ENCODE measurements at places on chromosomes 12 and 14.

- no peak for DNase-seq
These were observed 103.9 kb upstream of the KITLG start for GRCh38 chr12:88684170-88684569.

GRCh38 chr14:22422238-22422637, 166.8 kb downstream of the DAD1 start:
- no peak for DNase-seq

DNA sequence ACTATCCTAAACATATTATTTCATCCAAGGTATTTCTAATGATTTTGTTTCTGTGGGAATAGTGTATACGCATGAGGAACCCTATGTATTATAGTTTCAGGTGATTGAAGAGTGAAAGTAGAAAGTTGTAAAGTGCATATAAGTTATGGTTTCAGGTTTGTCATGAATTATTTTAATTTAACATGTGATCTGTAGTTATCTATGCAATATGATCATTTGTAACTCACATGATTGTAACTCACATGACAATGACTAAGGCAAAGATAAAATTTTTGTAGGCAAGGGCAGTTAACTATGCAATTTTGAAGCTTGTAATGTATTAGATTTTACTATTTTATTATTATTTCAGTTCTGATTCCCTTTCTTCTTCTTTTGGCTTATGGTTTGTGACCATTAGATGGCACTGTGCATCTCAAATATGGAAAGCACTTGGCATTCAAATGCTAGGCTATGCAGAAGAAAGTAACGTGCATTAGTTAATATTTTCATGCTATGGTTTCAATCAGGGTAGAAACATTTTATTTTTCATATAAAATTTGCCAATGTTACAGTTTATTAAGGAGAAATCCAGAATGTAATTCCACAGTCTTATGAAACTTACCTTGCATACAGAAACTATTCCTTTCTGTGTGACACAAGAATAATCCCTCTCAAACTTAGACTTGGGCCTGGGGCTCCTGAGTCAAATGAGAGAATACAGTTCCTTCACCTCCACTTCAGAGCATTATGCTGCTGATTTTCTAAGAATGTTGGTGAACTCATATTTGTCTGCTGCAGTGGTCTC, 15.8 kb upstream of the TMEM30B start:
- DNase-seq, result no peak

- DNase-seq, result no peak
These were observed 70.9 kb downstream of the ASCL4 start for GRCh38 chr12:107845226-107845979.

- DNase-seq, result no peak
These were observed 374.4 kb downstream of the DPF3 start for GRCh38 chr14:72519543-72519942.

DNA sequence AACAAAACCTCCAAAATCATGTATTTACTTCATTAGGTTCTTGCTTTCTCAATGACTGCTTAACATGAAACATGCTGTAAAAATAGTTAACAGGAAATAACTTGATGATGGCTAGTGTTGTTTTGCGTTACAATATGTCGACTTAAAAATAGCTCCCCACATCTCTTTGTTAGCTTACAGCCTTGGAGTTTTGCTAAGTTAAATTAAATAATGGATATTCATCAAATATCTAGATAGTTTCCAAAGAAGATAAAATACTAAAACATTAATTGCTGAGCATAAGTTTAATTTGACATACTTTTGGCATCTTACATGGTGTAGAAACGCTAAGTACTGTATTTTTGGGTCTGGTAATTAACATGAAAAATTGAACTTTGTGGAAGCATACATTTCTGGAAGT, 500.6 kb upstream of the NOVA1 start:
- no peak for DNase-seq

DNA sequence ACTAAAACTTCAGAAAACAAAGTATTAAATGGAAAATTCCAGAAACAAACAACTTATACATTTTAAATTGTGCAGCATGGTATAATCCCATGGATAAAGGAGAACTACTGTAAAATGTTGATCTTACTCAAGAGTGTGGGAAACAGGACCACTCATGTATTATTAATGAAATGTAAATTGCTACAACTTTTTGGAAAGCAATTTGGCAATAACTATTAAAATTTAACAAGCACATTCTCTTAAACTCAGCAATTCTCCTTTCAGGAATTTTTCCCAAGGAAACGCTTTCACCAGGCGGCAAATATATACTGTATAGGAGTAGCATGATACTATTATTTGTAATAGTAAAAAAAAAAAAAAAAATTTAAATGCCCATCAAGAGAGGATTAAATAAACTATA, 284.5 kb upstream of the AMIGO2 start:
- no peak for DNase-seq

- no peak for DNase-seq
These were observed 26.9 kb downstream of the SIX1 start for GRCh38 chr14:60622210-60622916.

- DNase-seq, result no peak
These were observed 87.0 kb downstream of the DNAI7 start for GRCh38 chr12:25107920-25108319.

DNA sequence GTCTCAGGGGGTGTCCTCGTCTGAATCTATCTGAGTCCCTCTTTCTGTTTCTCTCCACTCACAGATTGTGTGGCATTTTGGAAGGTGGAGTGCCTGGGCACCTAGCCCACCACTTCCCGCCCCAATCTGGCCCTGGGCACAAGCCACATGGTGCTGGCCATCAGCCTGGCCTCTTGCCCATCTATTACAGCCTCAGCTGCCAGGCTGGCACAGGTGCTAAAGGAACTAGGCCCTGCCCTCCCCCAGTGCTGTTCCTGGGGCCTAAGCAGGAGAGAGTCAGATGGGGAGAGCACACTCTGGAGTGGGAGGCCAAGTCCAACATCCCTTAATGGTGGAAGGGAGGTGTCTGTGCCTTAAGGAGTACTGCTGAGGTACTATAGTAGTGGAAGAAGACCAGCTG, 8.3 kb upstream of the CALCOCO1 start:
- no peak for DNase-seq

DNA sequence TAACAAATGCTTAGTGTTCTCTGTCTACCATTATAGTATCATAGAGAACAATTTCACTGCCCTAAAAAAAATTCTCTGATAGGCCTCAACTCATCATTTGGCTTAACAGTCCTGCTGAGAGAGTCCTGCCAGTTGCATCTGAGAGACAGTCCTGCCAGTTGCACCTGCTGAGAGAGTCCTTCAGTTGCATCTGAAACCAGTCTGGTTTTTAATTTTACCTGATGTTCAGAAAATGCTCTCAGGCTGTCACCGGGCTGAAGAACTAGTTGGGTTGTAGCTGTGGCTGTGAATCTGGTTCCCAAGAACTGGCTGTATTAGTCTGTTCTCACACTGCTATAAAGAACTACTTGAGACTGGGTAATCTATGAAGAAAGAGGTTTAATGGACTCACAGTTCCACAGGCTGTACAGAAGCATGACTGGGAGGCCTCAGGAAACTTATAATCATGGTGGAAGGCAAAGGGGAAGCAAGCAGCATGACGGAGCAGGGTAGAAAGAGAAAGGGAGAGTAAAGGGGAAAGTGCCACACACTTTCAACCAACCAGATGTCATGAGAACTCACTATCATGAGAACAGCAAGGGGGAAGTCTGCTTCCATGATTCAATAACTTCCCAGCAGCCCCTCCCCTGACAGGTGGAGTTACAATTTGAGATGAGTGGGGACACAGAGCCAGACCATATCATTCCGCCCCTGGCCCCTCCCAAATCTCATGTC, 51.6 kb downstream of the PRKCH start:
- DNase-seq, result no peak

- DNase-seq, result peak; percentile 59
These were observed 39.9 kb downstream of the PRPF40B start for GRCh38 chr12:49662998-49663843.

DNA sequence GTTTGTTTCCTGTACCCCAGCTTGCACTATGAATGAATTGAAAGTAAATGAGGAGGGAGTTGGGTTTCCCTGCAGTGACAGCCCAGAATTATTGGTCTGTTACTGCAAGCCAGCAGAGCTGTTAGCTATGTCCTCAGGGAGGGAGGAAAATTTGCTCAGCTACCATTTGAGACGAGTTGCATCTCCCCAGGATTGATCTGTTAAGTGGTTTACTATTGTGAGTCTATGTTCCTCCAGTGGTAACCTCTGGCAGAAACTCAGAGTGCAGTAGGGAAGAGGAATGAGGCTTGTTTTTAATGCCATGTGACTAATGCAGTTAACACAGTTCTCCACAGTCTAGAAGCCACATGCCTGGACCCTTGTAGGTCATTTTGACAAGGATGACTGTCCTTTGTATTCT, 173.9 kb downstream of the SLC15A4 start:
- no peak for DNase-seq

GRCh38 chr12:5593086-5593485, 161.2 kb downstream of the NTF3 start:
- no peak for DNase-seq

GRCh38 chr12:54279227-54279631, 693 bp downstream of the CBX5 start:
- DNase-seq, result no peak

DNA sequence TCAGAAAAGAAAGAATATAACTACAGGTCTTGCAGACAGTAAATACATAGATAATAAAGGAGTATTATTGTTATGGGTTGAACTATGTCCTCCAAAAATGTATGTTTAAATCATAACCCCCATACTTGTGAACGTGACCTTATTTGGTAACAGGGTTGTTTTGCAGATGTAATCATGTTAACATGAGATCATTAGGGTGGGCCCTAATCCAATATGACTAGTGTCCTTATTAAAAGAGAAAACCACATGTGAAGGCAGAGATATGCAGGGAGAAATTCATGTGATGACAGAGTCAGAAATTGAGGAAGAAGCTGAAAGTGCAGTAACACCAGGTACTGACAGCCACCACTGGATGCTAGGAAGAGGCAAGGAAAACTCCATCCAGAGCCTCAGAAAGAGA, 29.0 kb downstream of the MAGOHB start:
- no peak for DNase-seq

GRCh38 chr12:10320643-10321042, 13.0 kb downstream of the KLRD1 start:
- no peak for DNase-seq

- no peak for DNase-seq
These were observed 1613.4 kb upstream of the SEL1L start for GRCh38 chr14:83147006-83147405.

- peak; percentile 36 for DNase-seq
These were observed 35.9 kb downstream of the TESC start for GRCh38 chr12:117063162-117063911.

GRCh38 chr14:99687284-99688209, 3.4 kb downstream of the CYP46A1 start:
- DNase-seq, result peak; percentile 21

DNA sequence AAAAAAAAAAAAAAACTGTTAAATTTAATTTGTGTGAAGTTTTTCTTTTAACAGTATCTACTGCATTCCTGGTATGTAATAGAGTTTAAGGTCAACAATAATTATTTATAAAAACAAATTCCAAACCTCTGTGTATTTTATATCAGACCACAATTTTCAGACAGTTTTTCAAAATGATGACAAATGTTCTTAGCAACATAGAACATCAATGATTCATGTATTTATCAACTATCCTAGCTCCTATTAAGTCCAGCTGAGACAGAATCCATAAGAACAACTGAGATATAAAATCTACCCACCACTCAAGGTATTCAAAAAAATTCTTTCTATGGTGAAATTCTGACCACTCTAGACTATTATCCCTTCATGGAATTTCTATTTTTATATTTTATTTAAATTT, 144.5 kb downstream of the EPS8 start:
- no peak for DNase-seq

DNA sequence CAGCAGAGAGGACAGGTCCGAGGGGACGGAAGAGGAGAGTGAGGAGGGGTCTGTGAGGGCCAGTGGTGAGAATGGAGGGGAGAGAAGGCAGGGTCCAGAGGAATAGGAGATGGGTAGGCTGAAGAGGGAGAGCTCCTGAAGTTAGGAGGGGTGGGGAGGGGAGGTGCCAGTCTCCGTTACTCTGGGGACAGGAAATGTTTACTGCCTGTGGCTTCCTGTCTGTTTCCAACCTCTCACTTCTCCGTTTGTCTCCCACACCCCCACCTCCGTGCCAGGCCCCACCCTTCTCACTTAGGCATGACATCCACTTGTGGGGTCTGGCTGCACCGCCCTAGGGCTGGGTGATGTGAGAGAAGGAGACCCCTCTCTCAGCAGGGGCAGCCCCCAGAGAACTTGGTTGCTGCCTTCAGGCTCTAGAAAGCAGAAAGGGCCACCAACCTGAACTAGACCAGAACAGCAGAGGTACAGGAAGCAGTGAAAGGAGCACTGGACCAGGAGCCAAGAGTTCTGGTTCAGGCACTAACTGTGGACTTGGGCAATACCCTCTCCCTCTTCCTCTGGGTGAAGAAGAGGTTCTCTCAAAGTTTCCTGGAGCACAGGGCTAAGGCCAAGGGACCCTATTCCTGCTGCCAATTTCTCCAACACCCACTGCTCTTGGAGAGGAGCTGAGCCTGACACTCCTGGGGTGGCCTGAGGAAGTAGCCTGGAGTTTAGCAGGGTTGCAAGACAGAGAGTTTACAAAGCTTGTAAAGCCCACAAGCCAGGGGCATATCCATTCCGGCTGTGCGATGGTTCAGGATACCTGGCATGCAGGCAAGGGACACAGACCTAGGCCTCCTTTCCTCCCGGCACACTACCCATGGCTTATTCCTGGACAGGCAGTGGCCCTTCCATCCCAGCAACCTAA, 5.5 kb downstream of the ITGA5 start:
- peak; percentile 62 for DNase-seq

GRCh38 chr14:74645756-74646470, 33.9 kb upstream of the LTBP2 start:
- DNase-seq, result no peak
